Osteocyte (in vitro differentiated cells): ENCODE measurements at places on chromosomes 11 and 22. TPM values are rescaled to one million over a fixed set of nuclear protein-coding genes. Genes with fewer than 3 reads are reported as not detected.

DNA sequence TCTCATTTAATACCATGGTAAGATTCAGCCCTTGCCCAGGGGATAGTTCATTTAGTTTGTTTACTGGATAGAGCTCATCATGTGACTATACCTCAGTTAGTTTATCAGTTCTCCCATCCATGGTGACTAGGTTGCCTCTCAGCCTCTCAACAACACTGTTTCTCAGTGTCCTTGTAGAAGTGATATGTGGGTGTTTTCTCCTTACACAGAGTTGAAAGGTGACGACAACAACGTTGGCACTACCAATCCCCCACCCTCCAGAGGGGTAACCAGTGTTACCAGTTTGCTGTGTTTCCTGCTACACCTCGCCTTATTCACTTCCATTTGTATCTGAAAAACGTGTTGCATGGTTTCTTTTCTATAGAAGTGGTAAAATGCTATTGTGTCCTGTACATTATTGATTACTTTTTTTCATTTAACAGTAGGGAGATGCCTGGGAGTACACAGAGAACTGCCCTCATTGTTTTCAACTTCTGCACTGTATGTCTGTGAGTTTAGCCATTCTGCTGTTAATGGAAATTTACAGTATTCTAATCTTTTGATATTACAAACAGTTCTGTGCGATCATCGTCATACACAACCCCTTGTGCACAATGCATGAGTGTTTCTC is 11.6 kb downstream of the NEAT1 start:
- DNase-seq = no peak

MPZL3 gene
- total RNA-seq = 0.37 and 0.40 TPM in 2 replicates

DNA sequence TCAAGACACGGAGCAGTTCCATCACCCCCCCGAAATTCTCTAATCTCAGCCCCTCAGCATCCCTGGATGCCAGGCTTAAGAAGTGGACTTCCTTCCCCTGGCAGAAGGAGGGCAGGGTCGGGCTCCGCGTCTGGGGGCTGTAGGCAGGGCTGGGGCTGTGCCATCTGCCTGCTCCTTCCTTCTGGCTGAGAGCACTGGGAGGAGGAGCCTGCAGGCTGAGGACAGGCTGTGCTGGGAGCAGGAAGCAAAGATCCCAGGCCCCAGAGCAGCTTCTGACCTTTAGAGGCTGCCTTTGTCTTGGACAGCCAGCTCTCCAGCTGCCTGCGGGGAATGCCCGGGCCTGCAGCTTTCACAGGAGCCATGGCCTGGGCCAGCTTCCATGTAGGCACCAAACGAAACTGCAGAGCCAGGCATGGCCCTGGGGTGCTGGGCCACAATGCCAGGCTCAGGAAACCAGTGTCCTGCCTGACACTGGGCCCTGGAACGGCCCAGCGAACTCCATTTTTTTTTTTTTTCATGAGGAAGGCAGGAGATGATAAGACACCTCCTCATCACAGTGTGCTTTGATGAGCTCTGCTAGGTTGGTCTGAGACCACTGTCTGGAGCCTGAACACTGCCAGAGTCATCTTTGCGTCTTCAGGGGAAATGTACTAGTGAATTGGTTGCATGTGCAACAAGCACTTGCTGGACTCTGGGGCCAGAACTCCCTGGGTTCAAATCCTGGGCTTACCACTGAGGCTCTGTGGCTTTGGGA is 67.9 kb downstream of the MCM5 start:
- no peak for DNase-seq

GRCh38 chr11:117127171-117127901 is 16.8 kb upstream of the PAFAH1B2 start:
- DNase-seq = no peak

DNA sequence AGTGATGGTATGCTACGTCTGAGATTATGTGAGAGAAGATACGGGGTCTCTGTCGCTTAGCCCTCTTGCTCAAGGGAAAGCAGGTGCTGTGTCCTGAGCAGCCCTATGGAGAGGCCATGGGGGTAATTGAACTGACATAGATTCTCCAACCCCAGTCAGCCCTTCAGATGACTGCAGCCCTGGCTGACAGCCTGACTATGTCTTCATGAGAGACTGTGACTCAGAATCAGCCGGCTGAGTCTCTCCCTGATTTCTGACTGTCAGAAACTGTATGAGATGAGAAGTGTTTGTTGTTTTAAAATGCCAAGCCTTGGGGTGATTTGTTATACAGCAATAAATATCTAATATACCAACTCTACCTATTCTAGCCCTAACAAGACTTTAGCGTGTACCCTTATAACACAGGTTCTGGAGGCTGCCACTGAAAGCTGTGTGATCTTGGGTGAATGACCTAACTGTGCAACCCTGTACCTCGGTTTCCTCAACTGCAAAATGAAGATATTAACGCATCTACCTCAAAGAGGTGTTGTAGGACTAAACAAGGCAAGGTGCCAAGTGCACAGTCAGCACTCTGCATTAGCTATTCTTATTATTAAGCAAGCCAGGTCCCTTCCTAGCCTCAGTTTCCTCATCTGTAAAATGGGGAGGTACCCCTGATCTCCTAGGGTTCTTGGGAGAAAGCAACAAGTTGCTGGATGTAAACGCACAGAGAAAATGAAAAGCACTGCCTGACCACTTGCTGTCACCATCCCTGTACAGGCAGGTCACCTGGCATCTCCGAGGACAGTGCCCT is 24.9 kb downstream of the SLC43A1 start:
- DNase-seq = no peak

- DNase-seq = no peak
Observed at GRCh38 chr11:67053896-67054329, 2.7 kb upstream of the RHOD start.

CHST1 gene
- 0.16 and 0.67 TPM in 2 replicates for total RNA-seq

GRCh38 chr11:117891362-117891761 is 14.9 kb upstream of the FXYD6 start:
- no peak for DNase-seq

DNA sequence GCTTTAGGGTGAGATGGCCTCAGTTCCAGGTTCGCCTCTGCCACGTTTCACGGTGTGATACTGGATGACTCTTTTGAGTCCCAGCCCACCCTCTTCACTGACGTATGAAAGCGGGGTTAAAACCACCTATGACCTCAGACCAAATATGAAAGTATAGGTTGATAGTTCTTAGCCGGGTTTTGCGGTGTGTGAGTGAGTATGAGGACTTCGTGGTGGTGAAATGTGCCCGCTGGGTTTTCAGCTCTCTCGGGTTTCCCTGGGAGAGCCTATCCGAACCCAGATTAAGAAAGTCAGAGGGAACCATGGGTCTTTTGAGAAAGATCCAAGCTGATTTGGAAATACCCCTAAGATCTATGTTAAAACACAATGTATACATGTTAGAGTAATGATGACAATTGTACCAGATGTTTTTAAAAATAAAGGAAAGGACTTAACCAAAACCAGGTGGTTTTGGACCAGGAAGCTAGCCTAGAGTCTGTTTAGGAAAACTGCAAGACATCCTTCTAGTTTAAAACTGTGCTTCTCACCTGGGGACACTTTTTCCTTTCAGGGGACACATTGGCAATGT is 25.8 kb upstream of the ST3GAL4 start:
- DNase-seq = no peak

CWC15 gene
- total RNA-seq = 58.9 and 60.3 TPM in 2 replicates

CNGA4 gene
- total RNA-seq = not detected in 2 replicates

IL10RA gene
- total RNA-seq = not detected in 2 replicates

GRCh38 chr11:120709808-120710207 is 198.3 kb downstream of the GRIK4 start:
- peak; percentile 10 for DNase-seq

DNA sequence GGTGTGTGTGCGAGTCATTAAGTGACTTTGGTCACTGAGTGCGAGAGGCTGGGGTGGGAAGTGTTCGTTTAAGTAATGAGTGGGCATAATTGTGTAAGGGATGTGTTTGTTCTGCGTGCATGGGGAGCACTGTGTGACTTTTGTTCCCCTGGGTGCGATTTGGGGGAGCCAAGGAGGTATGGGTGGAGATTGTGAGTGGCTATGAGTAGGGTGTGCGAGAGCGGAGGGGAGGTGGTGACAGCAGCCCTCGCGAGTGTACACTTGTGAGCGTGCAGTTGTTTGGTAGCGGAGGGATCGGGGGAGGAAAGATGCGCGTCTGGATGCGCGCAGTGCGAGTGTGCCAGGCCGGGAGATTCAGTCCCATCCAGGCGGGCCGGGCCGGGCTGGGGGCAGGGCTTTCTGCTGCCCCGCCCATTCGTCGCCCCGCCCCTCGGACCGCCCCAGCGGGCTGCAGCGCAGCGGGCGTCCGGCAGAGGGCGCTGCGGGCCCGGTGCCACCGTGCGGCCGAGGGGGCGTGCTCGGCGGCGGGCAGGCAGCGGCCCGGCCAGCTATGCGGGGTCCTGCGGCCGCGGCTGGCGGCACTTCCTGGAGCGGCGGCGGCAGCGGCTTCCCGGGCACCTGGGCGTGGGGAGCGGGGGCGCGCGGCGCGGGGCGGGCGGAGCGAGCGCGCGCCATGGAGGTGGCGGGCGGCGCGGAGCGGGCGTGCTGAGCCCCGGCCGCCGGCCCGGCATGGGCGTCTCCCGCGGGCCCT is at the start of gene DGKZ:
Gene DGKZ, plus strand, starts transcription at position 578 of the 751 bp plus-strand sequence. CDS start 197 bp downstream, outside the sequence.
- DNase-seq = peak; percentile 97

DNA sequence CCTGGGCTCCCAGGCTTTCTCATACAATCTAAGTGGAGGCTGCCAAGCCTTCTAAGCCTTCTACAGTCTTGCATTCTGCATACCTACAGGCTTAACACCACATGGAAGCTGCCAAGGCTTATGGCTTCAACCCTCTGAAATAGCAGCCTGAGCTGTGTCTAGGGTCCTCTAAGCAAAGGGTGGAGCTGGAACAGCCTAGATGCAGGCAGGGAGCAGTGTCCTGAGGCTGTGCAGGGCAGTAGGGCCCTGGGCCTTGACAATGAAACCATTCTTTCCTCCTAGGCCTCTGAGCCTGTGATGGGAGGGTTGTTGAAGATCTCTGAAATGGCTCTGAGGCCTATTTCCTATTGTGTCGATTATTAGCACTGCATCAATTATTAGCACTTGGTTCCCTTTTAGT is 150.9 kb upstream of the GRK3 start:
- DNase-seq = no peak

RIMBP3B gene
- total RNA-seq = 0.47 and 0.59 TPM in 2 replicates

SOX10 gene
- total RNA-seq = not detected in 2 replicates

- no peak for DNase-seq
Observed at GRCh38 chr11:8333811-8334401, 70.2 kb upstream of the LMO1 start.

GRCh38 chr11:36988556-36988955 is 390.5 kb upstream of the RAG2 start:
- no peak for DNase-seq

DNA sequence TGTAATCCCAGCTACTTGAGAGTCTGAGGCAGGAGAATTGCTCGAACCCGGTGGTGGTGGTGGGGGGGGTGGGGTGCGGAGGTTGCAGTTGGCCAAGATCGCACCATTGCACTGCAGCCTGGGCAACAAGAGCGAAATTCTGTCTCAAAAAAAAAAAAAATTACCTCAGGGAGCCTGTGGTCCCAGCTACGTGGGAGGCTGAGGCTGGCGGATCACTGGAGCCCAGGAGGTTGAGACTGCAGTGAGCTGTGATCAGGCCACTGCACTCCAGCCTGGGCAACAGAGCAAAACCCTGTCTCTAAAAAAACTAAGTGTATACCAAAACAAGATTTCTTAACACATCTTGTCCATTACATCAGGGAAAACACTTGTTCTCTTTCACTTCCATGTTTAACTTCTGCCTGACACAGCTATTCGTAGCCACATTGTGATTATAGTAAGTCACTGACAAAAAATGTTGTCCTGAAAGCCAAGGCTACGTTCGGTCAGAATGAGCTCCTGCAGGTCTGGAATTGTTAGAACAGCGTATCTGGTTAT is 1.4 kb downstream of the TMEM80 start:
- no peak for DNase-seq

KCNJ5 gene
- total RNA-seq = not detected in 2 replicates

GRCh38 chr11:70126494-70126893 is 48.4 kb downstream of the ANO1 start:
- no peak for DNase-seq

OR10D3 gene
- not detected in 2 replicates for total RNA-seq

DNA sequence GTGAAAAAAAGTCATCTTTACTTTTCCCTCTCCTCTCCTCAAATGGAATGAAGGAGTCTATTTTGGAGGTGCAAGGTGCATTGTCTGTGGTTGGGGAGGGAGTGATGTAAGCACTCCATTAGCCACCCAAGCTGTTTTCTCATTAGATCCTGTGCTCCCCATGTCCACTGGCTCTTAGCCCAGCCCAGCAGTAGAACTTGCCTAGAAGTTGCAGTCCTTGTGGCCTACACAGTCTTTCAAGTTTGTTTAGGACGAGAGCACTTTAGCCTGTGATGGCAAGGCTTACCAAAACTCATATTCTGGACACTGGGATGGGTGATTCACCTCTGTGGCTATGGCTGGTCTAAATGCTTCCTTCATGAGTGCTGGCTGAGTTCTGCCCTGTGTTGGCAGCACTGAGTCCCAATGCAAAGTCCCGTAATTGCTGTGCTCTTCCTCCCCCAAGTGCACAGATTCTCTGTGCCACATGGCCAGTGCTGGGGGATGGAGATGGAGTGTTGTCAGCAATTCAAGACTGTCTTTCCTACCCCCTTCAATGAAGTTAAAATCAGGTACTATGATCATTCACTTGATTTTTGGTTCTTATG is 15.8 kb downstream of the SLC22A25 start:
- no peak for DNase-seq

SCN3B gene
- not detected in 2 replicates for total RNA-seq

PGA3 gene
- not detected in 2 replicates for total RNA-seq

DNA sequence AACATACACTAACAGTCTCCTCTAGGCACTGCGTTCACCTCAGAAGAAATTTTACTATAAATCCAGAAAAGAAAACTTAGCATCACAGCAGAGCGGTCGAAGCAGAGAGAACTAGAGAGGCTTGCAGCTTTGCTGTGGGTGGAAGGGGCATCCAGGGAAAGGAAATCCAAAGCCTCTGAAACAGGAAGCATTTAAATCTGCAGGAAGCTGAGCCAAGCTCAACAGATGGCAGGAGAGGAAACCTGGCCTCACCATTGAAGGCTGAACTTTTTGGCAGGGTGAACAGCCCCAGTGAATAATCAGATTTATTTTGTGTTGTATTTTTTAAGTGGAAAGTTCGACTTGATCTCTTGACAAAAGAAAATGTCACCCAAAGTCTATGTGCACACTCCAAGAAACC is 858.1 kb downstream of the OPCML start:
- no peak for DNase-seq

DNA sequence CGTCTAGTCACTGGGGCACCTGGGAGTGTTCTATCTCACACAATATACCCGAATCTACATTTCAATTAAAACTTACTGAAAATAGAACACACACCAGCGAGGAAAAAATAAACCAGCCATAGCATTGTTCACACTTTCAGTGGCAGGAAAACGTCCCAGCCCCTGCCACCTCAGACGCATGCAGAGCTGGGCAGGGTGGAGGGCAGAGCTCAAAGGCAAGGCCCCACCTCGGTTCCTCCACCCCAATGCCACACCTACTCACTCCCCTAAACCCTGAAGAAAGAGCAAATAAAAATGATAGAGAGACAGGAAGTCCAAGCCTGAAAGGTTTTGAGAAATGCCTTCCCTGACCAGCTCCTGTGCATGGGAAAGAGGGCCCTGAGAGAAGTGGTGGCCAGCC is 14.8 kb downstream of the B3GNT6 start:
- no peak for DNase-seq

DNAJB7 gene
- not detected in 2 replicates for total RNA-seq
